ENCODE measurements at places on chromosomes 3 and 15.
A peak's percentile ranks its signal among the peaks of the same experiment; 100 is the strongest.

DNA sequence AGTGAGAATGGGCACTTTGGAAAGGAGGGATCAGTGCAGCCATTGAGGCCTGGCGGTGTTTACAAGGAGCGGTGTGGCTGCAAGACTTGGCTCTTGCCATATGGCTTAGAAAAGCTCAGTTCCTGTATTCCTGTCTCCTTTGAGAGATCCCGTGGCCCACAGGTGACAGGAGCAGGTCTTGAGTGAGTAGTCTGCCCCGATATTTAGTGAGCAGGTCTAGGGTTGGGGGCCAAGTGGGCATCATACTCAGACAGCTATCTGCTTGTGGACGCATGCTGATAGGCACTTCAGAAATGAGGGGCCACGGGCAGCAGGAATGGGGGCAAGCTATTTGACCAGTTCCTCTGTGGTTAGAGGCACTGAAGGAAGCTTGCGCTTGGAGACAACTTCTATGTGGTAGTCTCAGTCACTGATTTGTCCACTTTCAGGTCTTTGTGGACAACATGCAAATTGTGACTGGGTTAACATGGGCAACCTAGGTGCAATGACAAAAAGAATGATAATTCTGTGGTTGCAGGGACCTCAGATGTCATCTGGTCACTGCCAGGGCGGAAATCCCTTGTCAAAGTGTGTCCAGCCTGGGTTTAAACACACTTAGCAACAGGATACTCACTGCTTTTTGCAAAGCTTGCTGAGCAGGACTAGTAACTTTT is 1.1 kb downstream of the TMED3 start:
- DNase-seq = no peak

GRCh38 chr3:171460725-171461524 is 720 bp upstream of the TNIK start:
- DNase-seq = no peak

GRCh38 chr15:77650265-77650664 is 17.6 kb upstream of the LINGO1 start:
- DNase-seq = no peak

DNA sequence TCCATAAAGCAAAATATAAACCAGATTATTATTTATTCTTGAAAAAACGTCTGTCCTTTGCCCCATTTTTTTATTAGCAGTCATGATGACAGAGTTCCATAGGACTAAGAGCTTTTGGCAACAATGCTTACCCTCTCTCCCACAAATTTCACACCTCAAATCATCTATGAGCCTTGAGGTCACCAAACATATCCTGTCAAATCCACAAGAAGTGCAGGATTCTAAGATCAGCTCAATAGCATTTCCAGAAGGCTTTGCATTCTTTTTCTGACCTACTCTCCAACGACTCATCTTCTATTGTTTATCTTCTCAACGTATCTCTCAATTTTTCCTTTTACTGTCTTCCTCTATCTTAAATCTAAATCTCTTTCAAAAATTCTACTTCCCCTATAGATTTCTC is 619.1 kb upstream of the BCHE start:
- DNase-seq = no peak

DNA sequence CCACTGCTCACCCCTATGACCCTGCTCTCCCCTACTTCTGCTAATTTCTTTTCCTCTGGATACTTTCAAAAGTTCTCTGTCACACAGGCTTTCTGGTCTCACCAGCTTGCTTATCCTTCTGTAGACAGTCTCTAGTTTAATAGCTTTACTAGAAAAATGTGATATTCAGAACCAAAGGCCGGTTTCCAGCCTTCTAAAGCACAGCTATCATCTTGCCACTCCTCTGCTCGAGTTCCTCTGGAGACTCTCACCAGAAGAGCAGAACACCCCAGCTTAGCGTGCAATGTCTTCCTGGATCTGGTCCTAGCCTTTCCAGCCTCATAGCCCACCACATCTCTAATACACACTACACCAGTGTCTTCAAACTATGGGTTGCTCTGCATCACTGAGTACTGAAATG is 1.8 kb upstream of the VPS8 start:
- DNase-seq = no peak

DNA sequence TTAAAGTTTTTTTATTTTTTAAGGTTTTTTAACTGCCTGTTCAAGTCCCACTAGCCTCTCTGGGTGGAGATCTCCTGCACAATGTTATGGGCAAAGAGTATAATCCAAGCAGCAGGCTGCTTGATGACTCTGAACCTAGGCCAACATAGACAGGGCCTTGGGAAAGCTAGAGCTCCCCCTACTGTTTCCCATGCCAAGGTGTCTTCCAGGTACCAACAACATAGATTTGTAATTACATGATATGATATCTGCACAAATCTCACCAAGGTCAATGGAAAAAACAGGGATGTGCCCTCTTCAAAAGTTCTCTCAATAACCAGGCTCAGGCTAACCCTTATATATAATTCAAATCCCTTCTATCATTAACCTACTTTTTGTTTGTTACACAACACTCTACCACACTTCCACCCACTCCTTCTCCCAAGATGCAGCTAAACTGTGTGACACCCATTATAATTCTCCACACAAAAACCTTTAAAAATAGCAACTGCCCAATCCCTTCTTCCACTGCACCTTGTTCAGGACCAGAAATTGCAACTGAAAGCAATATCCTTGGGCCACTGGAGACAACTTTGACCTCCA is 43.8 kb downstream of the RBM15B start:
- peak; percentile 0 for DNase-seq

GRCh38 chr3:100810671-100811070 is 101.4 kb downstream of the TFG start:
- DNase-seq = no peak

- DNase-seq = no peak
These were observed 5.1 kb downstream of the ANP32A start for GRCh38 chr15:68815598-68815997.

DNA sequence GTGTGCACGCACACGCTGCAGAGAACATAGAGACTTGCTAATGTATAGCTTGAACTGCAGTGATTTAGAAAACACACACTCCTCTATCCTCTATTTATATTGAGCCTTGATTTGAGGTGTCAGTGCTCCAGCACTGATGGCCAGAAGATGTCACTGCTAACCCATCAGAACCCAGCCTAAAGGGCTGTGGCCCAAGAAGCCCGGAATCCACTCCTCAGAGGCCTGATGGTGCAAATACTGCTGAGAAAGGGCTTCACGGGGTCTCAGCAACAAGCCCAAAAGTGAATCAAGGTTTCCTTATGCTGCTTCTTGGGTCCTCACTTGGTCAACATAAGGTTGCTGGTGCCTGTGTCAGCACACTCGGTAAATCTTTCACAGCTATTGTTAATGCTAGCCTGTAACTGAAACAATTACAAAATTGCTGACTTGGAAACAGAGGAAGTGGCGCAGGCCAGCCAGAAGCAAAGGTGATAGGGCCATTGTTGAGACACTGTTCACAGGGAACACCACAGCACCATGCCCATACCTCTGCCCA is 60.3 kb downstream of the HEG1 start:
- no peak for DNase-seq

DNA sequence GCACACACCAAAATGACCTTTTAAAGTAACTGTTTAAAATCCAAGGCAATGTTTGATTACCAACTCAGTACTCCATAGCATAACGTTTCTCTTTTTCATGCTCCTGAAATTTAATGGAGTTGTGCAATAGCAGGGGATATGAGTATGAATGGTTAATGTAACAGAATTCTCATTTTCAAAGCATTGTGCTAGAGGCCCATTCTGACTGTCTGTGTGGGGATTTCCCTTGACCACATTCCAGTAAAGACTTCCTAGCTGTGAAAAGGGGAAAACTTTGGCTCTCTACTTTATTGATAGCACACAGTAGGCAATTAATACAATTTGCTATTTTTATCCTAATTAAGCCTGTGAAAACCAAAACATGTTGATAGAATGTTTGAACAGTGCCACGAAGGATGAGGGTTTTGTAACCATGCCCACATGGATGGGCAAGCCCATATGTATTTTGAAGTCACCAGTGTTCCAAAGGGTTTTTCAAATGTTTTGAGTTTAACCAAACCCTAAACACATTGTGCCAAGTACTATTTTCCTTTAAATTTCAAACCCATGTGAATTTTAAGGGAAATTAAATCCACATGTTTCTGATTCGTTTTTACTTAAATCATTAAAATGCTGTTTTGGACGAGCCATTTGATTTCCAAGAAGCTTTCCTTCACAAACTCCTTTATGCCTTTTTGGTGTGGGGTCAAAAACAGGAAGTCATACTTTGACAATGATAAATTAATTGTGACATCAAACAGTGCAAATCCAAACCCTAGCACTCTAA is 261.2 kb downstream of the SHOX2 start:
- DNase-seq = no peak

- no peak for DNase-seq
These were observed 13.5 kb upstream of the ZFYVE19 start for GRCh38 chr15:40793216-40793989.

DNA sequence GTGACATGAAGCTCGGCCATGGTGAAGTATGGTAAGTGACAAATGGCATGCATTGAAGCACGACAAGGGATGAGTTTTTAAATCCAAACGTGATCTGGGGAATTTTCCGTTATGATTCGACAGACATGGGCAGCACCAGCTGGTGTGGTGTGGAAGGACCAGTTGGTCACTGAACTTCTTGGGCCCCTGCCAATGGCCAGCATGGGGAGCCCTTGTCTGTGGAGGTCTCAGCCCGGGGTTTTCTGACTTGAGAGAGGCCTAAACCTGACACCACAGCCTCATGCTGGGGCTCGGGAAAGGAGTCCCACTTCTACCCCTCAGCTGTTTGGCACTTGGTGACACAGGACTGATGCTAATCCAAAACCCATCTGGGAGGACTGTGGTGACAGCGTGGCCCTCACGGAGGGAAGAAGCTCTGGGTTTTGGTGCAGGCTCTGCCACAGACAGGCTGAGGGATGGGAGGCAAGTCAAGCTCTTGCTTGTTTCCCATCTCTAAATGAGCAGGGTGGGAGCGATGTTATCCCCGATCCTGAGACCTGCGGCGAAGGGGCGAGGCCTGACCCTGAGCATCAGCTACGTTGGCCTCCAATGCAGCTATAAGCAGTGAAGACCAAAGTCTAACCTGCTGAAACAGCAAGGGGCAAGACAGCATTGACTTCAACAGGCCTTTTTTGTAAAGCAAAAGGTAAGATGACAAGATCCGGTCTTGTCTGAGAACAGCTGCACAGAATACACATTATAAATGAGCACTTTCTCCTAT is 69.5 kb downstream of the ATP1B3 start:
- DNase-seq = no peak

DNA sequence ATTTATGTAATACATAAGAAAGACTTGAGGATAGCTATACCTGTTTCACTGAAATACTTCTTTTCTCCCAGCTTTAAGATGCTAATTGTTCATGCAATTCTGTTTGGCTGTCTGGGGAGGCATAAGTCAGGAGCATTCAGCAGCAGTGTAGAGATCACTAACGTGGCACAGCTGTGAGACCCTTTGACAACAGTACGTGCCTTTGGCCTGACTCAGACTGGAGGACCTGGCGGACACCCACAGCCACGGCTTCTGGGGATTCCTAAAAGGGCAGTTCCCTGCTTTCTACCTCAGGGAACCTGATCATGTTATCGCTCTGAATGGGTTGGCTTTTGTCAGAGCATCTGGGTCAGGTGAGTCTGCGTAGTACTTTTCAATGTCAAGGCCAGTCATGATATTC is 295.0 kb upstream of the ICE2 start:
- no peak for DNase-seq

- DNase-seq = peak; percentile 88
These were observed at the start of gene TBC1D5 for GRCh38 chr3:17742102-17742879. TSS of gene TBC1D5 (minus strand) at chr3:17742631. CDS start at chr3:17508570, 234,061 bp downstream.

DNA sequence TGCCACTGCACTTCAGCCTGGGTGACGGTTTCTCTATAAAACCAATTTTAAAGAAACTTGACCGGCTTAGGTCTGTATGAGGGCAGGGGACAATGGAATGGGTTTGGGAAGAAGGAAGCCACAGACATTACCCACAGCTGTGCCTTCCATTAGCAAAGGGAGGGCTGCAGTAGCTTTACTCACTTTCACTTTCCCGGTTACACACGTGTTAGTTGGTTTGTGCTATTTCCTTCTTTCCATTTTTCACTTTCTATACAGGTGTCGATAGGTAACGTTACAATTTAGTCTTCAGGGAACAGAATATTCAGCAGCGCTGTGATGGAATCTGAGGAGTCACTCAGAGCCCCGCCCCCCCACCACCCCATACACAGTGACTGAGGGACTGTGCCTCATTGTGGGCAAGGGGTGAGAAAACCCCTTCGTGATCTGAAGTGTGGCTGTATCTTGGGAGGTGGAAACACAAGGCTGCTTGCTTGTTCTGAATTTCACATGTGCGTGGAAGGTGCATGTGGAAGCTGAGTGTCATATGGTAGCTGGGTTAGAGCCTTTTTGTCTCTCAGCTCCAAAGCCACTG is 44.8 kb upstream of the RPL32 start:
- no peak for DNase-seq

GRCh38 chr3:112676659-112677234 is 35.8 kb upstream of the CCDC80 start:
- DNase-seq = no peak

- DNase-seq = no peak
These were observed 19.4 kb upstream of the ALPK3 start for GRCh38 chr15:84797801-84798200.

DNA sequence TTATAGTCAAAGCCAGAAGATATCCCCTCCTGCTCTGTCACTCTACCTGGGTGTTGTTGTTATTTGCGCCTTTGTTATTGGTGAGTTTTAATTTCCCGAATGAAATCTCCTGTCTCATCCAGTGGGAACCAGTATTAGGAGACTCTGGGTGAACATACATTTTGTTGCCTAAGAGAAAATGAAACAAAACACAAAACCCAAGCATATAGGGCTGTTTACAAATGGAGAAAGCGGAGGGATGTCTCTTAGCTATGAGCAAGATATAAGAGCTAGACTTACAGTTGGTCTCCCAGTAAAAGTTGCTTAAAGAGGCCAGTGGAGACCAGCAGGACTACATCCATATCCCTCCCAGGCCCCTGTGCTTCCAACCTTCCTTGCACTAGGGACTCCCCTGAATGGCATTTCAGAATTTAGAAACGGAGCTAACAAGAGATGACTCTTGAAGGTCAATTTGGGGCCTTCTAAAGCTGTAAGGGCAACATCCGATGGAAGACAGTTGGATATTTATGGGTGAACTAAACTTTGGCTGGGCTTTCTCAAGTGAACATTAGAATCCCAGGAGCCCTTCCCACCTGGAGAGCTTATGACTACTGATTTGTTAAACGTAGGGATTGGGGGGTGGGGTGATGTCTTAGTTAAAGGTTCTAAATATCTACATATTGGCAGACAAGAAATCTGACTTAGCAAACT is 2.7 kb downstream of the EOMES start:
- DNase-seq = no peak
